ENCODE measurements at places on chromosomes 7 and 10.
A peak's percentile ranks its signal among the peaks of the same experiment; 100 is the strongest.

DNA sequence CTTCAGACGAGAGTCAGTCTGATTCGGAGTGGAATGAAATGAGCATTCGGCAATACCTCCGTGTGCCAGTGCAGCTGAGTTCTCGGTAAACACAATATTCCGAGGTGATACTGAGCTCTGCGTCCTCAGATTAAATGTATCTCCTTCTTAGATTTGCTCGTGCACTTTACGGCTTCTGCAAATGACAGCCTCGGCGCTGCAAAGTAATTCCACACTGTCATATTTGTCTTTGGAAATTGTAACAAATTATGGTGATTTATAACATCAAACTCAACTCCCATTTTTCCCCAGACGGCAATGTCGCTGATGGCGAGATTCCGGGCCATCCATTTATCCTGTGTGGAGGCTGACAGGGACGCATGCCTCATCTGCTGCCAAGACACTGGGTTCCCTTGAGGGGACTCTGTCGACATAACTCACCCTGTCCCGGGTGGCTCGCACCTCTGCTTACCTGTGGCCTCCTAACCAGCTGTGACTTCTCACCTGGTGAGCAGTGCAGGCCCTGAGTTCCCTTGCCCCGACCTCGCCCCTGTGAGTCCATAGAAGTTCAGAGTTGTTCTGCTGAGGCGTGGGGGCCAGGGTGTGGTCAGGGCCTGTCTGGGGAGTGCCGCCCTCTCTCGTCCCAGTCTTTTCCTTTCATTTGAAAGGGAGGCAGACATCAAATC, 201.9 kb downstream of the ADARB2 start:
- H3K27me3 ChIP-seq, result no peaks in the 10 kb centered on the region
- H3K36me3 ChIP-seq, result no peaks in the 10 kb centered on the region
- H3K4me1 ChIP-seq, result no peaks in the 10 kb centered on the region
- DNase-seq, result no peak

- H3K36me3 ChIP-seq, result no peaks in the 10 kb centered on the region
- DNase-seq, result no peak
- H3K4me3 ChIP-seq, result no peak overlapping the region
- H3K4me1 ChIP-seq, result no peaks in the 10 kb centered on the region
- H3K27ac ChIP-seq, result no peak overlapping the region
Observed at GRCh38 chr10:24396396-24396795, 187.5 kb downstream of the KIAA1217 start.

GRCh38 chr7:121123032-121123431, 134.5 kb downstream of the CPED1 start:
- H3K27ac ChIP-seq, result no peak overlapping the region
- no peaks in the 10 kb centered on the region for H3K27me3 ChIP-seq
- no peaks in the 10 kb centered on the region for H3K4me1 ChIP-seq
- no peaks in the 10 kb centered on the region for H3K36me3 ChIP-seq

DNA sequence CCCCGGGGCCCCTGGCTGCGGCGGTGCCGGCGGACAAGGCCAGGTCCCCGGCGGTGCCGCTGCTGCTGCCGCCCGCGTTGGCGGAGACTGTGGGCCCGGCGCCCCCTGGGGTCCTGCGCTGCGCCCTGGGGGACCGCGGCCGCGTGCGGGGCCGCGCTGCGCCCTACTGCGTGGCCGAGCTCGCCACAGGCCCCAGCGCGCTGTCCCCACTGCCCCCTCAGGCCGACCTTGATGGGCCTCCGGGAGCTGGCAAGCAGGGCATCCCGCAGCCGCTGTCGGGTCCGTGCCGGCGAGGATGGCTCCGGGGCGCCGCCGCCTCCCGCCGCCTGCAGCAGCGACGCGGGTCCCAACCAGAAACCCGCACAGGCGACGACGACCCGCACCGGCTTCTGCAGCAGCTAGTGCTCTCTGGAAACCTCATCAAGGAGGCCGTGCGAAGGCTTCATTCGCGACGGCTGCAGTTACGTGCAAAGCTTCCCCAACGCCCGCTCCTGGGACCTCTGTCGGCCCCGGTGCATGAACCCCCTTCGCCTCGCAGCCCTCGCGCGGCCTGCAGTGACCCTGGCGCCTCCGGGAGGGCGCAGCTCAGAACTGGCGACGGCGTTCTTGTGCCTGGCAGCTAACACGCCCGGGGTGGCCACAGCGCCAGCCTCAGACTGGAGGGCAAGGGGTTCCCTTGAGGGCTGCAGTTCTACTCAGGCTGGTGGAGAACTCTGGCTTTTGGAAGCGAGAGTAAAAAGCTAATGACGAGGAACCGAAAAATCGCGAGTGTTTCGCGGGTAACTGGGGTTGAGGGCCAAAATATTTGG, 804 bp downstream of the FRAT1 start:
- H3K27ac ChIP-seq, result no peak overlapping the region
- H3K4me3 ChIP-seq, result peak overlapping the region; percentile 83
- no peak for DNase-seq
- H3K27me3 ChIP-seq, result peaks cover 9% of the 10 kb centered on the region

- no peak overlapping the region for H3K27ac ChIP-seq
- no peak for DNase-seq
- H3K36me3 ChIP-seq, result no peaks in the 10 kb centered on the region
- H3K4me3 ChIP-seq, result no peak overlapping the region
- peaks cover 3% of the 10 kb centered on the region for H3K4me1 ChIP-seq
Observed at GRCh38 chr7:159015454-159016410, 128.9 kb downstream of the VIPR2 start.

- DNase-seq, result no peak
- no peaks in the 10 kb centered on the region for H3K36me3 ChIP-seq
- H3K4me1 ChIP-seq, result no peaks in the 10 kb centered on the region
- H3K27ac ChIP-seq, result no peak overlapping the region
Observed at GRCh38 chr7:91835826-91836368, 44.6 kb downstream of the MTERF1 start.

DNA sequence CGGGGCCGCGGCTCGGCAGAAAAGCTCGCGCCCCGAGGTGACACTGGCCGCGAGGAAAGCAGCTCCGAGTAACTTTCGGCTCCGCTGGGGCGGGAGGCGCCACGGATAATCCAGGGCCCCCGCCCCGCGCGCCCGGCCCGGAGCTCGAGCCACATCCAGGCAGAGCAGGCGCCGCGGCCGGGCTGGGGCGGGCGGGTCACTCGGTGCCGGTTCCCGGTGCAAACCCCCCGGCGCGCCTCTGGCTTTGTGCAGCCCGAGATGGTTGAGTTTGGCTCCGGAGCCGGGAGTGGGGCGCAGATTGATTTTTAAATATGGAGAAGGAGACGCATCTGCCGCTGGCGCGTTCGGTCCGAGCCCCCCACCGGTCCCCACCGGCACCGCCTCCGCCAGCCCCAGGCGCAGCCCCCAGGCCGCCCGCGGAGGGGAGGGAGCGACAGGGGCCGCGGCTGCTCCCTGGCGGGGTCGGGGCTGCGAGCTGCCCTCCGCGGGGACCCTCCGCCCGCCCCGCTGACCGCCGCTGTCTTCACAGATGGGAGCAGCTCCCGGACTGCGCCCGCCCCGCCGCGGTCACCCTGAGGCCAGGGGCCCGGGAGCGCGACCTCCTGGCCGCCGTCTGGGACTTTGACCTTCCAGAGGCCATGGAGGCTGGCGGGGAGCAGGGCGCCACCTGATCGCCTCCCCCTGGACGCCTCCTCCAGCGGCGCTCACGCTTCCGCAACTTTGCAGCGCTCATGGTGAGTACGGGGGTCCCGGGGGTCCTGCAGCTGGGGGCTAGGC, 643 bp downstream of the ADGRA1 start:
- H3K4me1 ChIP-seq, result no peaks in the 10 kb centered on the region
- H3K27me3 ChIP-seq, result peaks cover 16% of the 10 kb centered on the region
- H3K27ac ChIP-seq, result no peak overlapping the region
- peak overlapping the region; percentile 47 for H3K4me3 ChIP-seq
- no peak for DNase-seq
